ENCODE measurements at places on chromosomes 3 and 15.

DNA sequence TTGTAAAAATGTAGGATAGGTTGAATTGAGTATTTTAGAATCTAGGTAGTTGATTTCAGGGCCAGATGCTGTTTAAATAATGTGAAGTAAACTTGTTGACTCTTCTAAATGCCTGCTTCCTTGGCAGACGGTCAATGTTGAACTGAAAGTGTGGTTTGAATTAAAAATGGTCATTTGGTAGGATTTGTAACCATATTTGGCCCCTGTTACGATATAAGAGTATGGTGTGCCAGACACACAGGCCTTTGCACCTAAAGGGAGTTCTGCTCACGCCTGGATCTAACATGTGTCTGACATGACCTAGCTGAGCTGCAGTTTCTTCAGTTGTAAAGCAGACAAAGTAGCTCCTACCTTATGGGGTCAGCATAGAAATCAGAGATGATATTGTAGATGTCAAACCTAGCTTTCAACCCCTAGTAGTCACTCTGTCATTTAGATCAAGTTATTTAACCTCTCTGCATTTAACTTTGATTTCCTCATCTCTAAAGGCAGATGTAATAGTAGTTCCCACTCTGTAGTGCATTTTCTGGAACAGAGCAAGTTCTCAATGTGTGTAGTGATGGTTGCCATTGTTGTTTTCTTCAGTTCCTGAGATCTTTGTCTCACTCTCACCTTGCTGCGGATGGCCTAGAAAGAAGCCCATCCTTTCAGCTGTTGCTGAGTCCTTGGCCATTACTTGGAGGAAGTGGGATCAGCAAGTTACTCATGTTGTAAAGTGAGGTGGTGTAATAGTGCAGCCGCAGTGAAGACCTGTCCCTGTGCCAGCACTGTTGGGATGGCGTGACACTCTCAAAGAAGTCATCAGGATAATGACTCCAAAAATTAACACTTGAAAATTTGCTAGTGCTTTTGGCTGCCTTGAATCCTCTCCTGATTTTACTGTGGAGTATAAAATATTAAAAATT lies 90.2 kb downstream of the GHSR start:
- no peak for DNase-seq

GRCh38 chr3:59968513-59969045 lies 918.8 kb upstream of the CFAP20DC start:
- no peak for DNase-seq

DNA sequence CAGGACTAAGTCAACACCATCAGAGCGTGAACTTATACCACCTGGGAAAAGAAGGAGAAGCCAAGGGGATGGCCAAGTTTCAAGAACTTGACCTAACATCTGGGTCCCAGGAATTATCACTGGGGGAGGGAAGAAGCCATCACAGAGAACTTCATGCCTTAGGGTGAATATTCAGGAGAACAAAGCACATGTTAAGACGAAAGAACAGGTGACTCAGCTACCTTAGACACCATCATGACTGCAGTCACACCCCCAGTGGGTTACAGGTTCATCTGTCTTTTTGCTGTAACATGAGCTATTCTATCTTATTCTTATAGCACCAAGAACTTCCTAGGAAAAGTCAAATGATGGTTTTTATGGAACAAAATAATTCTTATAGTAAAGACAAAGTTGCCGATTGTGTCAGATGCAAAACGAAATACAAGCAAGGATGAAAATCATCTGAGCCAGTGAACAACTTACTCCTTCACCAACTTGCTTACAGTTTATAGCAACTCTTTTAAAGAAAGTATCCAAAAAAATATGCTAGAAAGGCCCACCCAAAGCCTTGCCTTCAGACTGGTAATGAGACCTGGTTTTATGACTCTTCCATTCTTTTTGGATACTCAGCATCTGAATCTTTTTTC lies 72.0 kb downstream of the TPRA1 start:
- no peak for DNase-seq

DNA sequence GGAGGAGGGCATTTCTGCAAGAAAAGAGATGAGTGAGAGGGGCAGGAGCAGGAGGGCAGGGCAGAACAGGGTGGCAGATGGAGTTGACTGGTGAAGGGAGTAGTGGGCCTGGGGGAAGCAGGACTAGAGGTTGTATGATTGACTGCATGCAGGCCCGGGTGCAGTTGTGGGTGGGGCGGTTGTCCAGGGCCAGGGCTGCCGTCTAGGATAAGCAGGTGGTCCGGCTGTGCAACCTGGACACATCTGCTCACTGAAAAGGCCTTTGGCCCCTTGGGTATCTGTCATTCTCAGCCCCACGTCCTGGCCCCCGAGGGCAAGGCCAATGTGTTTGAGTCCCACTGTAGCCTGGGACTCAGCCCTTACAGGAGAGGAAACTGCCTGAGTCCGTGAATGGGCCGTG lies 25.4 kb downstream of the ALS2CL start:
- no peak for DNase-seq

- DNase-seq, result no peak
Observed at GRCh38 chr15:47493357-47494247, 223.7 kb upstream of the SEMA6D start.

DNA sequence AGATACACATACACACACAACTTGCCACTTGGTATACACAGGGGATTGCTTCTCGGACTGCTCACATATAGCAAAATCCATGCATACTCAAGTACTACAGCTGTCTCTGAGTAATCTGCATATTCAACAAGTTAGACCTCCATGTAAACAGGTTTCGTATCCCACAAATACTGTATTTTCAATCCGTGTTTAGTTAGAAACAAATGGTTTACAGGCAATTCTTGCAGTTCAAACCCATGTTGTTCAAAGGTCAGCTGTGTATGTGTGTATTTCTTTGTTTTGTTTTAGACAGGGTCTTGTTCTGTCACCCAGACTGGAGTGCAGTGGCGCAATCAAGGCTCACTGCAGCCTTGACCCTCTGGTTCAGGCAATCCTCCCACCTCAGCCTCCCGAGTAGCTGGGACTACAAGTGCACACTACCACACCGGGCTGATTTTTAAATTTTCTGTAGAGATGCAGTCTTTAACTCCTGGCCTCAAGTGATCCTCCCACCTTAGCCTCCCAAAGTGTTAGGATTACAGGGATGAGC lies 248.8 kb downstream of the PCCB start:
- DNase-seq, result no peak

- DNase-seq, result peak; percentile 65
Observed at GRCh38 chr15:81427176-81427575, 53.2 kb upstream of the TMC3 start.

DNA sequence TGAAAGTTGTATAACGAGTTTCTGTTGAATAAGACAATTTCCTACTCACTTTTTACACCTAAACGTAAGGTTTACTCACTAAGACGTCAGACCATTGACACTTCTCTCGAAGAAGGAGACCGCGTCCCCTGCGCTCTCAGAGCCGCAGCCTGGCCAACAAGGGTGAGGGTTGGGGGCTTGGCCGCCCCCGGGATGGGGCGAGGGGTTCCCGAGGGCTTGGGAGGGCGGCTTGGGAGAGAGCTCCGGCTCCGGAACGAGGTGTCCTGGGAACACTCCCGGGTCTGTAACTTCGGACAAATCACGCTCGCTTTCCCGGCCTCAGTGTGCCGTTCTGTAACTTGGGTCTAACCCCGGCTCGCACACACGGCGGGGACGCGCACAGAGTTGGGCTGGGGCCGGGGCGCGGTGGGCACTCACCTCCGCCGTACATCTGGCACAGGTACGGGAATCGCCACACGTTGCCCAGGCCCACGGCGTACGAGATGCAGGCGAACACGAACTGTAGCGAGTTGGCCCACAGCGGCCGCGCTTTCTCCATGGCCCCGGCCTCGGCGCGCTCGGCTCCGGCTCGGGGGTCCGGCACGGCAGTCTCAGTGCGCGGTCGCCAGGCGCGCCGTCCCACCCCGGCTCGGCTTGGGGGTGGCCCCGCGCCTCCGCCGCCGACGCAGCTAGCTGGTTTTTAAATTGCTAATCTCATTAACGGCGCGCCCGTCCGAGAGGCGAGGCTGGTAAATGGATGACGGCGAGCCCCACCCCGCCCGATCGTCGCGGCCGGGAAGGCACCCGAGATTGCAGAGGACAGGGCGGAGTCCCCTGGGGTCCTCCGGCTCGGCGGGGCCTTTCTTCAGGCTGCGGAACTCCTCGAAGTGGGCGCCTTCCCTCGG lies at the start of gene SLC6A20:
SLC6A20 (minus strand) TSS at position 655 of the 884 bp plus-strand sequence; CDS start at position 538, 117 bp downstream.
- no peak for DNase-seq

DNA sequence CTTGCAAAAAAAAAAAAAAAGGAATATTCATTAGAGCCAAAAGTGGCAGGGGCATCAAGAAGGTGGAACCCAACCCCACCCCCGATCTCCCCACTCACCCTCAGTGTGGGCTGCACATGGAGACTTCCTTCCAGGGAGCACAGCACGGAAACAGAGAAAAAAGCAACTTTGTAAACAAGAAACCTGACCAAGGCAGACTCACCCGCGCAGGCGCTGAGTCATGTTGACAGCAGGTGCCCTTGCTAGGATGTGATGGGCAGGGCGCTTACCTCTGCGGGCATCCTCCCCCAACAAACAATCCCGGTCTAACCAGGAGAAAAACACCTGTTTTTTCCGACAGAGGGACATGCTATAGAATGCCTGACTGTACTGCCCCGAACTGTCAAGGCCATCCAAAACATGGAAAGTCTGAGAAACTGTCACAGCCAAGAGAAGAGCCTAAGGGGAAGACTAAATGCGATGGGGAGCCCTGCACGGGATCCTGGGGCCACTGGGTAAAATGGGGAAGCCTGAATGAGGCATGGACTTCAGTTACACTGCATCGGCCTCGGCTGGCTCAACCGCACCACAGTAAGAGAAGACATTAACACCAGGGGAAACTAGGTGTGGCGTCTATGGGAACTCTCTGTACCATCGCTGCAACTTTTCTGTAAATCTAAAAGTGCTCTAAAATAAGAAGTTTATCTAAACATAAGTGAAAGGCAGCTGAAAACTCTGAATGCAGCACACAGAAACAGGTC lies 66.7 kb upstream of the GATA2 start:
- DNase-seq, result no peak

DNA sequence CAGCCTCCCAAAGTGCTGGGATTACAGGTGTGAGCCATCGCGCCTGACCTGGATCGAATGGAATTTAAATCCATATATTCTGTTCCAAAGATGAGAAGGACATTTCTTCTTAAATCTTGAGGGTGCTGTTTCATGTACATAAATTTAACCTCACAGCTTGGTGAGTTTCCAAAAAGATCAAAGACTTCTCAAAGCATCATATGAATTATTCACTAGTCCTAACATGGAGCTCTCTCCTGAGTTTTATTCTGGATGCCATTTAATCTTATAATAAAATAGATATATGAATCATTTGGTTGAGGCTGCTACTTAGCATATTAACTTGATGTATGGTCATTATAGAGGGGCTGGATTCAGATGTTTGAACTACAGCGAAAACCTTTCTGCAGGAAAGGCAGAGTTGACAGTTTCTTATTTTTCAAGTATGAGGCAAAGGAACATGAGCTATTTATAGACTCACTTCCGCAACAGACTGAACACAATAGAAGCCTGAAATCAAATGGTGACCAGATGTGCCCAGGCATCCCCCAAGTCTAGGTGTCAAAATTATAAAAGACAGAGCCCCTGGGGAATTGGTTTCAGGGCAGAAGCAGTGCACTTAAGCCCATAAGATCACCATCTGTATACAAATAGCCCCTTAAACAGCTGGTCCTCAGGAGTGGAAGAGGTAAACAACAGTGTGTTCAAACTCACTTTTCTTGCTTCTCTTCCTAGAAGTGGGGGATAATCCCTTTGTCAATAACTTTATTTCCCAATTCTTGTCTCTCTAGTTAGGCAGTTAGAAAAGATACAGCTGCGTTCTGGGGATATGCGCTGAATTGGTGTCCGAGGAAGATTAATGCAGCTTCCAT lies 29.7 kb downstream of the STARD9 start:
- no peak for DNase-seq

- no peak for DNase-seq
Observed at GRCh38 chr3:160047876-160048275, 59.2 kb downstream of the IL12A start.

- DNase-seq, result peak; percentile 28
Observed at GRCh38 chr3:5123937-5124336, 1.8 kb downstream of the ARL8B start.
